ENCODE measurements at places on chromosomes 2 and 18.

DNA sequence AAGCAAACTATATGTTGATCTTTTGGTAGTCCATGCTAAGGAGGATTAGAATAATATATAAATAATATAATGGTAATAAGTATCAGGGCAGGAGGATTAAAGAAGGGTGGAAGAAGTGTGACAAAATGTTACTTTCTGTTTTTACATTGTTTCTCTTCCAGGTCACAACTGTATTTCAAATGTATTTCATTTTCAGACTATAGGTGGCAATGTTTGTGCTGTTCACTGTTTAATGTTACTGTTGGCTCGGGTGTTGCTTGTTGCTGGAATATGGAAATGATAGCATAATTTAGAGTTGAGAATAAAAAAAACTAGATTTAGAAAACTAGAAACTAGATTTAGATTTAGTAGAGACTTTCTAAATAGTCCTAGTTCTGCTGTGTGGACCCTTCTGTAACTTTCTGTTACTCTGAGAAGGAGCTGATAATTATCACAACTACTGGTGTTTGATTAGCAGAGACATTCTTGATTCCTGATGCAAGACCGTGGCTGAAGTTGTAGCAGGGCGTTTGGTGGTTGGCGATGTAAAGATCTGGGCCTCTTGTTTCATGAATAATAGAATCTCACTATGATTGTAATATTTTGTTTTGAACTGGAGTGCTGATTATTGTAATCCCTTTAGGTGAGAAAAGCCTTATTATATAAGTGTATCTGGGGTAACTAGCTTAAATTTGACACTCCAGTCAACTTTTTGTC is 7.9 kb downstream of the NEDD4L start:
- DNase-seq, result no peak

DNA sequence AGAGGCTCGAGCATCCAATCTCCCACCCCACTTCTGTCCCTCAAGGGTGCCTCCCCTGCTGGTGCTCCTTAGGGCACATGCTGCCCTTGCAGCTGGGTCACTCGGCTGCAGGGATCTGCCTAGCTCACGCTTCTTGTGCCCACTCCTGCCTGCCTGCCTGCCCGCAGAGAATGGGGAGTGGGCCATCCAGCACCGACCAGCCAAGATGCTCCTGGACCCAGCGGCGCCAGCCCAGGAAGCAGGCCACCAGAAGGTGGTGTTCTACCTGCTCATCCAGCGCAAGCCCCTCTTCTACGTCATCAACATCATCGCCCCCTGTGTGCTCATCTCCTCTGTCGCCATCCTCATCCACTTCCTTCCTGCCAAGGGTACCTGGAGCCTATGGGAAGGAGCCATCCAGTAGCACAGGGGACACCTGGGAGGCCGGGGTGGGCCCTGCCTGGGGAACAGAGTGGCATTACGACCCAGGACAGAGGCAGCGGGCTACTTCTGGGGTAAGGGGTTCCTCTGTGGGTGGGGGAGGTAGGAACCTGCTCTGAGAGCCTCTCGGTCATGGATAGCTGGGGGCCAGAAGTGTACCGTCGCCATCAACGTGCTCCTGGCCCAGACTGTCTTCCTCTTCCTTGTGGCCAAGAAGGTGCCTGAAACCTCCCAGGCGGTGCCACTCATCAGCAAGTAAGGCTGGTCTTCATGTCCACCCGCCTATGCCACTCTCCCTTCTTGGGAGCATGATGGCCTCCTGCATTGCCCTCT is 3.4 kb downstream of the CHRNG start:
- DNase-seq, result no peak

GRCh38 chr2:62941413-62941812 is 109.2 kb upstream of the OTX1 start:
- no peak for DNase-seq

DNA sequence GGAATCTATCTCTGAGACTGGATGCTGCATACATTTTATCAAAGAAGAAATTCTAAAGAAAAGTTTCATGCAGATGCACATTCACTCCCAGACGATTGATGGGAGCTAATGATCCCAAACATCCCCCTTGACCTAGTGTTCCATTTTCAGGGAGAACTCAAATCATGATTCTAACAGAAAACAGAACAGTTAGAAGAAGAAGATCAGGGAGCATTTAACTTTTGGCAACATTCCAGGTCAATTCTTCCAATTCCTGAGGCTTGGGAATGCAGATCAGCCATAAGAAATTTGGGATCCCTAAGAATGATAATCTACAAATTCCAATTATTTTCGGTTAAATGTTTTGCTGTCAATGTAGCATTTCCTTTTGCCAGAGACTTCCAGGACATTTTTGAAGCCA is 96.6 kb downstream of the CPO start:
- DNase-seq, result no peak
